ENCODE measurements at places on chromosomes 3 and 15.

DNA sequence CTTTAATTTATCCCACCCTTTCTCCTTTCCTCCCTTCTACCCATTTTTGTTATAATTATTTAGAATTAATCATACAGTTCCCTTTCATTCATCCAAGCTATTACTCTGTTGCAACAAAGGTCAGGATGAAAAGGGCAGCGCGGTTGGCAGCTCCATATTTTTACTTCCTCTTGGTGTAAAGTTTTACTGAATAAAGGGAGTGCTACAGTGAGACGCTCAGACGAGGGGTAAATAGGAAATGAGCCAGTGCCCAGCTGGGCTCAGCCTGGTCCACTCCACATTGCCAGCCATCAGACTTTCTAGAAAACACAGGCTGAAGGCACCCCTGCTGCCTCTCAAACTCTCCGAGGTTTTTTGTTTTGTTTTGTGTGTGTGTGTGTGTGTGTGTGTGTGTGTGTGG, 21.9 kb upstream of the ZBTB38 start:
- DNase-seq, result no peak

DNA sequence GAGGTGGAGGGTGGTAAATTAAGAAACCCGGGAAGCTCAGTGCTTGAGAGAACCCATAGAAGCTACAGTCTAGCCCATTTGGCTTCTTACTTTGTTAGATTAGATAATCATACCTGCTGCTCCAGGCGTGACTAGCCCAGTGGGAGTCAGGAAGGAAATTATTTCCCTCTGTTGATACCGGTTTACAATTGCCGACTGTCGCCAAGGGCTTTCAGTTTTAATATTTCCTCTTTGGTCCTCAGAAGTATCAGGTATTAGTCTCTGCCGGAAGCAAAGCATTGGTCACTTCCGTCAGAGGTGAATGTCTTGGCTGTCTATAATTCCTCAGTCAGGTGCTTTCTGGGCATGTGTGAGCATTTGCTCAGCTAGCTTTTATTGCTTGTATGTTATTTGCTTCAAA, 75.2 kb downstream of the LPP start:
- no peak for DNase-seq

- no peak for DNase-seq
Measured at GRCh38 chr15:44296625-44297524, 8.4 kb downstream of the GOLM2 start.

GRCh38 chr15:88476635-88477060, 9.1 kb downstream of the MRPS11 start:
- no peak for DNase-seq

- DNase-seq, result peak; percentile 32
Measured at GRCh38 chr15:94164202-94164807, 67.1 kb upstream of the MCTP2 start.

DNA sequence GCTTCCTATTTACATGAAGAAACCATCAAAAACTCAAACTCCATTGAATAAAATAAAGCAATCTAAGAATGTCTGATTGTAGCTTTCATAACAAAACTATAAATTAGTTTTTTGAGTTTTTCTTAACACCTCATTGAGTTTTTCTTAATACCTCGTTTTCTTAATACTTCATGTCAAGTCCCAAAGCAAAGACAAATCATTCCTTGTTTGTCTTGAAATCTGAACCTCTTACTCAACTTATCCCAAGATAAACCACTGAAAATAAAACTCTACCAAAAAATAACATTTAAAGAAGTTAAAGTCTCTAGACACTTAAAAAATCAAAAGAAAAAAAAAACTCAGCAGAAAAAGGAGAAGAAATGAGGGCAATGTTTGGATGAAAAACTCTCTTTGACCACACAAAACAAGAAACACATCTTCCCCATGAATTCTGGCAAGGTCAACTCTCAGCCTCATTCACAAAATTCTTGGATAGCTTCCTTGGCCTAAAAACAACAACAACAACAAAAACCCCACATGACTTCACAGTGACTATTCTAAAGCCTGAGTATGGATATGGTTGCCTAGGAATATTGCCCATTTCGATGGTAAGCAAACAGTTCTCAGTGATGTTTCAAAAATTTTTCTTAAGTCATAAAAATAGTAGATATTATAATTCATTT, 38.2 kb downstream of the TMCC1 start:
- DNase-seq, result no peak

DNA sequence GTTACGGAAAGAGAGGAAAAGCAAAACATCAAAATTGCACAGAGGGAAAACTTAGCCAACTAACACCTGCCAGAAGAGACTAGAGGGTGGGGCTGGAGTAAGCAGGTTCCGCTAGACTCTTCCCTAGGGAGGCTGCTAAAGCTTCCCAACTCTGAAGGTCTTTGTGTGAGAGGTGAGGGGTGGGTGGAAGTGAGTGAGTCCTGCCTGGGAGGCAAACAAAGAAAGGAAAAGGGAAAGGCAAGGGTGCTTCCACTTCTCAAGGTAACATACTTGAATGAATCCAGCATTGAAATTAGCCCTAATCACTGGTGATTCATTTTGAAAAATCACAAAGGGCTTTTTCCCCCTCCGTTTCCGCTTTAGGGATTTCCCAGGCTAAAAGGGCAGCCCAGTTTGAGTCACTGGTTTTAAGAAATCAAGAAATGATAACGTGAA, 220.5 kb upstream of the ADAMTS9 start:
- DNase-seq, result no peak
